ENCODE measurements at places on chromosomes 2 and 18.

- no peak for DNase-seq
These were observed 19.9 kb downstream of the KCTD18 start for GRCh38 chr2:200490001-200490400.

DNA sequence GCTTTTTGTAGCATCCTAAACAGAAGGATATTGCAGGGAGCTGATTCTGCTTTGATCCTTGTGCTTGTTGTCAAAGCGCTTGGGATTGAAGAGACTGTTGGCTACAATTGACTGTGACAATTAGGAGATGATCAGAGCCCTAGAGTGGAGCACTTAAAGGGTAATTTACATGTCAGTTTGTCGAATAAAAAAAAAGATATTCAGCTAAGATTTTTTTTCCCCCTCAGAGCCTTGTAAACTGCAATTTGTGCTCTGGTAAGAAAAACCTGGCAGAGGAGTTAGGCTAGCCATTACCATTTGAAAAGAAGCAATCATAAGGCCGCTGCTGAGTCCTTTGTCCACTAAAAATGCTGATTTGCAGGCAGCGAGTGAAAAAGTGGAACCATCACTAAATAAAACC is 47.8 kb upstream of the ZEB2 start:
- no peak for DNase-seq

- no peak for DNase-seq
These were observed 34.1 kb upstream of the KCNF1 start for GRCh38 chr2:10877651-10878111.

DNA sequence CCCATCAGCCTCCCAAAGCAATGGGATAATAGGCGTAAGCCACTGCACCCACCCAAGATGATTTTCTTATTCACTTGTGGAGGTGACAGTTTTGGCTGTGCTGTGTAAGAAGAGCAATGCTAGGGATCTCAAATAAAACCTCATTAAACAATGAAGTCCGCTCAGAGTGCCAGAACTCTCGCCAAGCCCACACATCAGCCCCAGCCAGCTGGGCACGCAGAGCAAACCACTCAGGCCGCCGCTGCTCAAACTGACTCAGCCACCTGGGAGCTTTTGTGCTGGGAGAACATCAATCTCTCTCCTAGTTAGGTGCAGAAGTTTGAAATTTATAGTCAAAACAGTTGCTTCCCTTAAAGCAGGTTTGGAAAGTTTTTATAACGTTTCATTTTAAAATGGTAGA is 47.6 kb downstream of the RNF152 start:
- no peak for DNase-seq

DNA sequence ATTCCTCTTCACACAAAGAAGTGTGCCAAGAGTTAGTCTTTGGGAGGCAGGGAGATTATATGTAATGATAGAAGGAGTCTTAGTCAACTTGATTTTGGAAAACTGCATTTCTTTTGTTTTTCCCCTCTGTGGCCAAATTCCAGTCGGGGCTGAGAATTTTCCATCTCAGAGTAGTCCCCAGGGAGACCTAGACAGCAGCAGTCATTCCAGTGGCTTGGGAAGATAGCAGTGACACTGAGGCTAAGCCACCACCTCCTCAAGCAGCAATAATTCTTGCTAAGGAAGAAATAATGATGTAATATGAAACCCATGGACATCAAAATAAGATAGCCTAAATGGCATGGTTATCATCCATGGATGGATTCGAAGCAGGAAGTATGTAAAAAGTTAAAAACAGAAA is 21.0 kb upstream of the CCDC141 start:
- no peak for DNase-seq

DNA sequence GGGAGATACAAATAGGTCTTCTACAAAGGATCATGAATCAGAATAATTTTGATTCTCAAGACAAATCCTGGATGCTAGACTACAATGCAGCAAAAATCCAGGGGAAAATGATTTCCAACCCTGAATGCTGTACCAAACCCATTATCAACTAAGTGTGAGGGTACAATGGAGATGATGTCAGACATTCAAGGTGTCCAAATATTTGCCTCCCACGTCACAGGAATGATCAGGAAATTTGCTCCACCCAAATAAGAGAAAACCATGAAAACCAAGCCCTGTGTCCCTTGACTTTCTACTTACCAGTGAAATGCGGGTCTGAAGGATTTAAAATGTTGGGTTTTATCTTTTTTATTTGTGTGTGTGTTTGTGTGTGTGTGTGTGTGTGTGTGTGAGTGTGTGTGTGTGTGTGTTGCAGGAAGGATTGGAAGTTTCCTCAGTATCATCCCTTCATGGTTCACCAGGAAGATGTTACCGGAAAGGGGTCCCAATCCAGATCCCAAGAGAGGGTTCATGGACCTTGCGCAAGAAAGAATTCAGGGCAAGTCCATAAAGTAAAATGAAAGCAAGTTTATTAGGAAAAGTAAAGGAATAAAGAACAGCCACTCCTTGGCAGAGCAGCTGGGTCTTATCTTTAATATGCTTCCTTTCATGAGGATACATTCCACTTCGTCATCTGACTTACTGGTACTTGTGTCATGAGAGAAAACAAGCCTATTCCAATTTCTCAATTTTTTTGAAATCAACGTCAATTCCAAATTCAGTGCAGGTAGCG is 61.1 kb upstream of the ID2 start:
- no peak for DNase-seq

- DNase-seq, result no peak
These were observed 5.4 kb downstream of the PPP4R3B start for GRCh38 chr2:55611997-55612396.

GRCh38 chr2:24833821-24834732 is 40.9 kb downstream of the CENPO start:
- DNase-seq, result no peak

DNA sequence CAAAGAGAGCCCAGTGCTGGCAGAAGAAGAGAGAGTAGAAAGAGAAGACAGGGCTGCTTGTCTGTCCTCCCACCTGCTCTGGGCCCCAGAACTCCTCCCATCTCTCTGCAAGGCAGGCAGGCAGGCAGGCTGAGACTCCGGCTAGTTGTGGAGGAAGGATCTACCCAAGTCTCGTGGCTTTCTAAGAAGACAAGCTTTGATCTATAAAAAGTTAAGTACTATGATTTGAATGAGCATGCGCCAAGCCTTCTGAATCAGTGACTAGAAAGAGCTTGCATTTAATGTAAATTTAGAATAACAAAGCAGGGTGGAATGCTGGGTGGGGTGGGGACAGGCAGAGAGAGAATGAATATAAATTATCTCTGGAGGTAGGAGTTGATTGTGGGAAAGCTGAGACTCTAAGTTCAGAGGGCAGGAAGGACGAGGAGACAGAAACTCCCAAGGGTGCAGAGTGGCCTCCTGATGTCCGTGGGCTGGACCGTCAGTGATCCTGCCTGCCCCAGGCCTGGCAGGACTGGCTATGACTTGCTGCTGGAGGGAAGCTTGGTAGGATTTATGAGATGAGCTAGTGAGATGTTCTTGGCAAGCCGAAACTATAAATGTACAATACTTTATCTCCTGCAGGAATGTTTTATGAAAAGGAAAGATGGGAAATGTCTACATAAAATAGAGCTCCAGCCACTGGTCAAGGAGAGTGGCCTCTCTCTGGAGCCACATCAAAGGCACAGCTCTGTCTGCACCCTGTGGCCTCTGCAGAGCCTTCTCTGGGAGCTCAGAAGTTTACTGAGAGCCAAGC is 447.5 kb downstream of the TNS1 start:
- DNase-seq, result no peak

GRCh38 chr2:32865399-32866068 is 81.2 kb upstream of the LTBP1 start:
- peak; percentile 11 for DNase-seq

- no peak for DNase-seq
These were observed 1.4 kb upstream of the SP5 start for GRCh38 chr2:170713543-170714380.

- no peak for DNase-seq
These were observed 11.1 kb downstream of the CHRNA1 start for GRCh38 chr2:174753038-174753633.

GRCh38 chr2:175929850-175930249 is 72.2 kb downstream of the LNPK start:
- DNase-seq, result no peak

DNA sequence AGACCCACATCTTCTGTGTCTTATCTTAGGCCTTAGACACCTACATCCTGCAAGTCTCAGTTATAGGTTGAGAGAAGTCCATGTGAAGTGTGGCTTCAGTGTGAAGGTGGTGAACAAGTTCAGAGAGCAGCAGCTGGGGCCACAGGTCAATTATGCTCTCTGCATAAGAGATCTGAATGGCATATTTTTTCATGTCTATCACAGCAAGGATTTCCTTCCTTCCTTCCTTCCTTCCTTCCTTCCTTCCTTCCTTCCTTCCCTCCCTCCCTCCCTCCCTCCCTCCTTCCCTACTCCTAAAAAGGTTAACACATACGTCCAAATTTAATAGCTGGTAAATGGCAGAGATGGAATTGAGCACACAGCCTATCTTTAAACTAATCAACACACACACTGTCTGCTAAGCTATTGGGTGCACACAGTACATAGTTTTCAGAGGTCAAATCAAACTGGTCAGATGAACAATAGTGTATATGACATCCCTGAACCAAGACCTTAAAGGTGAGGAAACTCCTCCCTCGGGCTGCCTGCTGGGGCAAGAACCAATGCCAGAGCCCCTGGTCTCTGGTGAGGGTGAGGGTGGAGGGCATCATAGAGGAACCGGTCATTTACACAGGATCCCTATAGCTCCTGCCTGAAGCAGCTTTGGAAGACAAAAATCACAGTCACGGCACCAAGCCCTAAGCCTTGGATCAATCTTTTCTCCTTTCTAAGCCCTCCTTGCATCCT is 240.9 kb downstream of the ICOS start:
- DNase-seq, result no peak

DNA sequence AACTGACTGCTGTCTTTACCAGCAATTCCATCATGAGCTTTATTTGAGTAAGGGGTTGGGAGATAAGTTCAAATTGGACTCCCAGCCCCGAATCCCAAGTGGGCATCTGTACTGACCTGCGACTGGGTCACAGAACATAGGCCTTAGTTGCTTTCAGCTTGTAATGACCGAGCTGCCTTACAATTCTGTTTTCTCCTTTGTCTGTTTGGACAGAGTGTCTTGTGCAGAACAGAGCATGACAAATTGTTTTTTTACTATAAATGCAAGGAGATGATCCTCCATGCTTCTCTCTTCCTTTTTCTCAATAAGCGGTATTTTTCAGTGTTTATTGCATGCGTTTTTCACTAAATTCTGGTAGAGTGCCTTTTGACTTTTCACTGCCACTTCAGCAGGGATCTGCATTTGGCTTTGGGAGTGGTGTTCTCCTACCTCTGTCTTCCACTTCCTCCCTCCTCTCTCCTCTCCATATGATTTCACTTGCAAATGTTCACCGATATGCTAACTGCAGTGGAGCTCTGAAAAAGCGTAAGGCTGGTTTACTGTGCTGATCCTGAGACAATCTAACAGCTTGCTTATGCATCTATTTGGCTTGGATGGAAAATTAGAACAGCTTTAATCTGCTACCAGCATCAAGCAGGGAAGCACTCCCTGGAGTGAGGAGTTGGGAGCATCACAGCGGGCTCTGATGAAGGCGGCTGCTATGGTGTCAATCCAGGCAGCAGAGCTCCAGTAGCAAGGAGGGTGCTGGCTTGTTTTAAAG is 158.8 kb upstream of the SMIM21 start:
- DNase-seq, result no peak

DNA sequence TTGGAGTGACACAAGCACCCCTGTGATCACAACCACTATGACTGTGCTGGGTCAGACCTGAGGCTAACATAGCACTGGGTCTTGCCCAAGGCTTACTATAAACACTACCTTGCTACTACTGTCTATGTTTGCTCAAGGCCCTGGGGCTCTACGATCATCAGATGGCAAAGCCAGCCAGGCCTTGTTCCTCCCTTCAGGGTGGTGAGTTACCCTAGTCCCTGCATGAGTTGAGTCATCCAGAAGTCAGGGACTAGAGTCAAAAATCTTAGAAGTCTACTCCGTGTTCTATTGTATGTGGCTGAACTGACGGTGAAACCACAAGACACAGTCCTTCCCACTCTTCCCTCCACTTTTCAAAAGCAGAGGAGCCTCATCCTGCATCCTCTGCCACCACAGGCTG is 551.2 kb upstream of the FSIP2 start:
- no peak for DNase-seq

GRCh38 chr2:70785137-70785911 is 5.1 kb downstream of the FIGLA start:
- no peak for DNase-seq

DNA sequence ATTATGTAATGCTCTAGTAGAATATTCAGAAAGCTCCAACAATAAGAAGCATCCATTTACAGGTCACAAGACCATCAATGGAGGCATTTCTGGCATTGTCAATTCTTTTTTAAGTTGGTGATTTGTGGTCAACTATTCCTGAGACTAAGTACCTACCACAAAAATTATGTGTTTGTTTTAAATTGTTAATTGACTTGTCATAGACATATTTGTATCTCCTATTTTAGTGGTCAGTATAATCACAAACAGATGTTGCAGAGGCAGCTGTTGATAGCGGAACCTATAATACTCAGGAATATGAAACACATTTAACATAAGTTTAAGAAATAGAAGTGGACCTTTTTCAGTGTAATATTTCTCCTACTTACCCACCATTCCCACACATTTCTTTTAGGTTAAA is 430.1 kb downstream of the CCDC85A start:
- DNase-seq, result no peak

DNA sequence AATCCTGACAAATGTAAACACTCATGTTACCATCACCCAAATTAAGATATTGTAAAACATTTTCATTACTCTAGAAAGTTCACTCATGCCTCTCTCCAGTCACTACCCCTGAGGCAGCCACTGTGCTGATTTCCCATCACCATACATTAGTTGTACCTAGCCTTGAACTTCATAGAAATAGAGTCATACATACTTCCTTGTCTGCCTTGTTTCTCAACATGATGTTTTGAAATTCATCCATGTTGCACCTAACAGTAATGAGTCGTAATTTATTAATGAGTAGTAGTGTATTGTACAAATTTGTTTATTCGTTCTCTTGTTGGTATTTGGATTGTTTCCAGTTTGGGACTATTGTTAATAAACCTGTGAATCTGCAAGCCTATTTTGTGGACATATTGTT is 49.0 kb upstream of the TWSG1 start:
- DNase-seq, result no peak

DNA sequence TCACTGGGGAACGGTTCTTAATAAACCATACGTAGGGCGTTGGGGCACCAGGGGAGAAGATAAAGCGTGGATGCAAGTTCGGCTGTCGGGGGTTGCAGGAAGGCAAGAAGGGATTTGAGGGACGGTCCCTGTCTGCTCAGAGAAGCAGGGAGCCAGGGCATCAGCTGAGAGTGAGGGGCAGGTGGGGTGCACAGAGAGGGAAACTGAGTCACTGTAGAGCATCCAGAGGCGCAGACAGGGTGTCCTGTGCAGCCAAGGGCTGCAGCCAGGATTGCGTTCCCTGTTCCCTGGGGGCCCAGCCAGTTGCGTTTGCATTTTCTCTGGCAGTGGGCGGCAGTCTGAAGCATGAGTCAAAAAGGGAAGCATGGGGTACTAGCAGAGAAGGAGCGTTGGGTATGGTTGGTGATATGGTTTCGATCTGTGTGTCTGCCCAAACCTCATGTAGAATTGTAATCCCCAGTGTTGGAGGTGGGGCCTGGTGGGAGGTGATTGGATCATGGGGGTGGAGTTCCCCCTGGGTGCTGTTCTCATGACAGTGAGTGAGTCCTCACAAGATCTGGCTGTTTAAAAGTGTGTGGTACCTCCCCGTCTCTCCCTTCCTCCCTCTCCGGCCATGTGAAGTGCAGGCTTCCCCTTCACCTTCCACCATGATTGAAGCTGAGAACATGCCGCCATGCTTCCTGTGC is 202.9 kb downstream of the NDUFA10 start:
- no peak for DNase-seq

GRCh38 chr2:40113272-40113968 is 334.4 kb upstream of the THUMPD2 start:
- DNase-seq, result no peak

GRCh38 chr2:80086831-80087230 is 217.7 kb downstream of the LRRTM1 start:
- no peak for DNase-seq

Data from NCI-H446 (cell line).